CD4-positive, alpha-beta memory T cell (primary cell): ENCODE measurements at places on chromosomes 7 and 10.

DNA sequence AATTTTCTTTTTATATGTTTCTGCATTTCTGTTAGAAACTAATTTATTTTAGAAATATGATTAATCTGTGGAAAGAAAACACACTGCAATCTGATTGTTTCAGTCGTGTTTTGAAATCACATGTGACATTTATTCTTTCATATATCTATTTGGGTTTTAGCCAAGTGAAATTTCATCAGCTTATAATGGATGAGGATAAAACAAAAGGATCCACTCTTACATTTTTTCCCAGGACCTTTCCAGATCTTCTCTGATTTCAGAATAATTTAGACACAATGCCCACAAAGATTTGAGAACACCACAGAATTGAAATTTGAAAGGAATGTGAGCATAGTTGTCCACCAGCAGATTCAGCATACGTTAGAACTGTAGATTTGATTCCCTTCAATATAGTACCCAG is 29.1 kb downstream of the CBLL1 start:
- DNase-seq, result no peak

GRCh38 chr7:26337232-26337865 is 45.7 kb downstream of the SNX10 start:
- DNase-seq, result no peak

- DNase-seq, result no peak
Observed at GRCh38 chr7:95723583-95724180, 48.7 kb upstream of the DYNC1I1 start.

DNA sequence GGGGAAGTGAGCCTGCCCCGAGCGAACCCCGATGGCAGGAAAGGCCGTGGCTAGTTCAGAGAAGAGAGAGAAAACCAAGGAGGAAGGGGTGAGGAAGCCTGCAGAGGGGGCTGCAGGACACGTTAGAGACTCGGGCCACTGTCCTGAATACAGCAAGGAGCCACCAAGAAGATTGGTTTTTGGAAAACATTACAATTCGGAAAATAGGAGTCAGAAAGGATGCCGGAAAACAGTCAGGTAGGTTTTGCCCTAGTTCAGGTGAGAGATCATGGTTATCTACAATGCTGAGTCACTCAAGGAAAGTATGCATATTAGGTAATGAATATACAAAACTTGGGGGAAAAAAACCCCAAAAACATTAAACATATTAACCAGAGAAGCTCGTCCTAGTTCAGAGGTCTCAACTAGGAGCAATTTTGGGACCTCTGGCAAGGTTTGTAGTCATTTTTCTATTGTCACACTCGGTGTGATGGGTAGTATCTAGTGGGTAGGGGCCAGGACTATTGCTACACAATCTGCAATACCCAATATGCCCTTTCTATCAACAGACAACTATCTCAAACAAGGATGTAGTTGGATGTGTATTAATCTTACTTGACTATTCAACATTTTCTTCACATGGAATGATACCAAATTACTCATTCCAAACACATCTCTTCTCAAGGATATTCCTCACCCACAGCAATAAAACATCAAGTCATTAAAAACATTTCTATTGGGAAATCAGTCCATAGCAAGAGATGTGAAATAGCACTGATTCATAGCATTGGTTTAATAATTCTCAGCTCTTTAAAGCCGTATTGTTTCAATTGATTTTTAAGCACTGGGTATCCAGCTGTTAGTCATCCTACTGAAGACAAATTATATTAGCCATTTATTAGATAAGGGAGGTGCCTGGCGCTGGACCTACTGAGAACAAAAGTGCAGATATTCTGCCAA is 74.4 kb upstream of the RSU1 start:
- peak; percentile 47 for DNase-seq

- DNase-seq, result no peak
Observed at GRCh38 chr7:99094401-99094800, 49.5 kb downstream of the SMURF1 start.
